Posterior vena cava (tissue), 2 donors: ENCODE measurements at places on chromosomes 16 and 17. TPM values are rescaled to one million over a fixed set of nuclear protein-coding genes. Genes with fewer than 3 reads are reported as not detected.

DNA sequence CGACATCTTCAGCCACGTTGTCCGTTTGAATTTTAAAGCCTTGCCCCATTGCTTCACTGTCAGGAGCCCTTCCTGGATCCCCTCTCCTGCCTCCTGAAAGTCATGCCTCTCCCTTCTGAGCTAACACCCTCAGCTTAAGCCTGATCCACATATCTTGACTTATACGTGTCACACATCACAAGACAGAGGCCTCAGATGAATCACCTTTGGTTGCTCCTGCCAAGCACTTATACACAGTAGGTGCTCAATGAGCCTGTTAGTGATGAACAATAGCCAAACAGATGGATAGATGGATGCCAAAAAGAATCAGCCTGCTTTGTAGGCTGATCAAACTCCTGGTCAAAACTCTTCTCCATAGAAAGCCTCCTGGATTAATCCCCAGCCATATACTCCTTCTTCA is 31.8 kb downstream of the PITPNM3 start:
- no peak for DNase-seq

DNA sequence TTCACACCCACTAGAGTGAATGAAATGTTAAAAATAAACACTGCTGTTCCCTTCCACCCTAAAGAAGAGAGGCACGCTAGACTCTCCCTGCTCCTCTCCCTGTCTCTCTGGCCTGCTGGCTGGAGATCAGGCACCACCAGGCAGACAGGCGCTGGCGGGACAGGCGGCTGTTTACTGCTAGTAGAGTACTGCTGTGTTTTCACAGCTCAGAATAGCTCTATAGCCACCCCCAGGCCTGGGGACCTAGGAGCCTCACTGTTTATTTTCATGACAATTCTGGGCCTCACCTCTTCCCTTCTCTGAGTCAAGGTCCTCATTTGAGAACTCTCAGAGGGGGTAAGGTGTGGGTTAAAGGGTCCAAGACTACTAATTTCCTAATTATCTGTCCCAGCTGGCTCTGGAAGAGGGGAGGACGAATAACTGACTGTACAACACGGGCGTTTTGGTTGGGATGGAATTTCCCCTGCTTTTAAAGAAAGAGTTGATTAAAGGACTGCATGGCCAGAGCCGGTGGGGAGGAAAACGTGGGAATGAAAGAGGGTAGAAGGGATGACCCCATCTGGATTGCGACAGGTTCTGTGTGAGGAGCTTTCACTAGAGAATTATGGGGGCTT is 9.0 kb upstream of the G6PC1 start:
- peak; percentile 90 for DNase-seq

GRCh38 chr16:26952411-26952810 is 114.3 kb upstream of the C16orf82 start:
- DNase-seq, result no peak

DNA sequence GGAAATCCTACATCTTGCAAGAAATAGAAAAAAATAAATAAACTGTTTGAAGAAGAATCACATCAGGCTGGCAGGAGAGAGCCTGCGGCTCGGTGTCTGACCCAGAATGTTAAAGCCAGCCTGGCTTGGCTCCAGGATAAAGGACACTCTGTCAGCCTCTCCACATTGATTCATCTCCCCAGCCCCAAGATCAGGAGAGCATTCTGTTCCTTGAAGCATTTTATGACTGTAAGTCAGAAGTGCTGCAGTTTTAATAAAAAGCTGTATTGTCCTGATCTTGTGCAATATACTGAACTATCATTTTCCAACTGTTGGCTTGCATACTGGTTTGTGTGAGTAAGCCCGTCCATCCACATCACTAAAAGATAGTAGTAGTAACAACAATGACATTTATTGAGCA is 426.6 kb downstream of the HAPSTR1 start:
- peak; percentile 82 for DNase-seq

GRCh38 chr16:10664720-10665126 is 30.0 kb downstream of the TEKT5 start:
- no peak for DNase-seq

DNA sequence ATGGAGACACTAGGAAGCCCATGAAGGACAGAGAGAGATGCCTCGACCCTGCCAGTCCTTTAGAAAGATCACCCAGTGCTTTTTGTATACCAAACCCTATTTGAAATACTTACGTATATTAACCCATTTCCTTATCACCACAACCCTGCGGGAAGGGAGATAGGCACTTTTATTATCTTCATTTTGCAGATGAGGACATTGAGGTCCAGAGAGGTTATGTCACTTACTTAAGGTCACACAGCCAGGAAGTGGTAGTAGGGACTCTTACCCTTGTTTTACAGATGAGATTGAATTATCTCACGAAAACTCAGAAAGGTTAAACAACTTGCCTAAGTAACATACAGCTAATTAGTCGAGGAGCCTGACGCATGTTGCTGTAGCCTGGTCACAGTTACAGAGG is 38.2 kb downstream of the IL4R start:
- DNase-seq, result no peak

DNA sequence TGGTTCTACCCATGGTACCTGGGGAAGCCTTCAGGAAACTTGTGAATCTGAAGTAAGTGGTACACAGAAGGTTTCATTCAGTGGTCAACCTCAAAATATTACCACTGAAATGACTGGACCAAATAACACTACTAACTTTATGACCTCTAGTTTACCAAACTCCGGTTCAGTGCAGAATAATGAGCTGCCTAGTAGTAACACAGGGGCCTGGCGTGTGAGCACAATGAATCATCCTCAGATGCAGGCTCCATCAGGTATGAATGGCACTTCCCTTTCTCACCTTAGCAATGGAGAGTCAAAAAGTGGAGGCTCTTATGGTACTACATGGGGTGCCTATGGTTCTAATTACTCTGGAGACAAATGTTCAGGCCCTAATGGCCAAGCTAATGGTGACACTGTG is 55.9 kb upstream of the SLC5A11 start:
- no peak for DNase-seq

The CEP112 gene
- 33.4 TPM for total RNA-seq

GRCh38 chr16:83701494-83701893 is 106.3 kb upstream of the HSBP1 start:
- DNase-seq, result no peak

The CDRT15 gene
- not detected for total RNA-seq

- DNase-seq, result peak; percentile 43
Measured at GRCh38 chr16:53530046-53530445, 27.0 kb upstream of the AKTIP start.
